ENCODE measurements at places on chromosomes 1 and 21. TPM values are rescaled to one million over a fixed set of nuclear protein-coding genes. Genes with fewer than 3 reads are reported as not detected.

GRCh38 chr21:25487046-25487594 lies 120.2 kb downstream of the MRPL39 start:
- DNase-seq: no peak

Gene FTCD
- 0.03 TPM for polyA plus RNA-seq

GRCh38 chr1:10696977-10697376 lies 99.5 kb downstream of the CASZ1 start:
- no peak for DNase-seq

- no peak for DNase-seq
Observed at GRCh38 chr21:25568246-25568645, 39.0 kb downstream of the MRPL39 start.

- no peak for DNase-seq
Observed at GRCh38 chr1:39988618-39989343, 33.8 kb downstream of the MFSD2A start.

Data from psoas muscle (tissue), 8 donors.